ENCODE measurements at places on chromosomes 5 and 9. TPM values are rescaled to one million over a fixed set of nuclear protein-coding genes. Genes with fewer than 3 reads are reported as not detected.

DNA sequence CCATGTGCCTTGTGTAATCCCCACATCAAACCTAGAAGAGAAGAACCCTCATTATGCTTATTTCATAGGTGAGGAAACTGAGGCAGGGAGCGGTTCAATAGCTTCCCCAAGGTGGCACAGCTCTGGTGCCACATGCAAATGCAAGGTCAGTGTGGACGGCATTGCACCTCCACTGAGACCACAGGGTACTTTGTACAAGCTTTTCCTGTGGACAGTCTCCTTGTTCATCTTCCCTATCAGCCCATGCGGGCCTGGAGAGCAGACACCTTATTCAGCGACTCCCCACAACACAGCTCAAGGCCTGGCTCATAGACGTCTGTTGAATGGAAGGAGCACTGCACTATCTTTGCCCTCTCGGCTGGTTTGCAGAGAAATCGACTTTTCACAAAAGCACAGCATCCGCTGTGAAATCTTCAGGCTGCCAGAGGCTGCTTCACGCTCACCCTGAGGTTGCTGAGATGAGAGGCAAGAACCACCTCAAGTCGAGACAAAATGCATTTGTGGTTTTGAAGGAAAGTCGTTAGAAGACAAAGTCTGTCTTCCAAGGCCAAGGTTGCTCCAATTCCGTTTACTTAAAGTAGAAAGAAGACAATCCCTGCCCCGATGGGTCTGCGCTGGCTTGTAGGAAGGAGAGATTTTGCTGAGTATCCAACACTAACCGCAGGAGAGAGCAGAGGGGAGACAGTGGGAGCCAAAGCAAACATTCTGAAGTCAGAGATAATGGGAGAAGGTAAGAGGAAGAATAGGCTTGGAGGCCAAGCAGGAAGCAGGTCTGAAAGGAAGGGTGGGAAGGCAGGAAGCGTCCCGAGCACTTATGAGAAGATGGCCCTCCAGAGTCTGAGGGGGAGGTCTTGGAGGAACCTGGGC lies 34.2 kb upstream of the STRBP start:
- no peak for DNase-seq

GRCh38 chr5:37477426-37477825 lies 98.3 kb downstream of the WDR70 start:
- no peak for DNase-seq

Gene CD14
- 3.5 TPM for total RNA-seq

GRCh38 chr5:76367623-76368371 lies 35.3 kb upstream of the IQGAP2 start:
- DNase-seq: no peak

- peak; percentile 57 for DNase-seq
Measured at GRCh38 chr5:151155775-151156506, 1.6 kb downstream of the ANXA6 start.

Gene GCNT1
- 10.9 TPM for total RNA-seq

GRCh38 chr9:137225699-137226331 lies 841 bp downstream of the CYSRT1 start:
- peak; percentile 39 for DNase-seq

GRCh38 chr5:16561660-16562059 lies 55.1 kb downstream of the RETREG1 start:
- no peak for DNase-seq

DNA sequence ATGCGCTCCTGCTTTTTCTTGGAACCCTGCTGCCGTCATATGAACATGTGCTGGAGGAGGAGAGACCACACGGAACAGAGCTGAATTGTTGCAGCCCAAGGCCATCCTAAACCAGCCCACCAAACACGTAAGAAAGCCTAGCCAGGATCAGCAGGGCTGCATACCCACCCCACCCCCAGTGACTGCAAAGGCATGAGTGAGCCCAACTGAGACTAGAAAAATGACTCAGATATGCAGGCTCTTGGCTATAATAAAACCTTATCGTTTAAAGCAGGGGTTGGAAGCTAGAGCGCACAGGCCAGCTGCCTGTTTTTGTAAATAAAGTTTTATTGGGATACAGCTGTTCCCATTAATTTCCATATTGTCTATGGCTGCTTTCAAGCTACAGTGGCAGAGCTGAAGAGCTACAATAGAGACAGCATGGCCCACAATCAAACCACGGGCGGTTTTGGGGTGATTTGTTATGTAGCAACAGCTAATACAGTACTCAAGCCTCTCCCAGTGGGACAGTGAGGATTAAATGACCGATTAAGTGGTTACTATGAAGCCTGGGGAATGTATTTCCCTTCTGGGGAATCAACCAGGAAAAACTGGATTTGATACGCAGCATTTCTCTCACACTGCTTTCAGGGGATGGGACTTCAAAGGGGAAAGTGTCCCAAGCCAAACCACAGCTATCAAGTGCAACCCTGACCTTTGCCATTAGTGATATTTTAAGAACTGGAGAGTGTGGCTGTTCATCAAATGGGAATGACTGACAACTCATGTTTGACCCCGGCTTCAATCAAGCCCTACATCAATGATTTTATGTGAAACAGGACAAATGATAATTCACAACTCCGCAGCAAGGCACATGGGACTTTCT lies 6.3 kb downstream of the SHB start:
- DNase-seq: no peak

DNA sequence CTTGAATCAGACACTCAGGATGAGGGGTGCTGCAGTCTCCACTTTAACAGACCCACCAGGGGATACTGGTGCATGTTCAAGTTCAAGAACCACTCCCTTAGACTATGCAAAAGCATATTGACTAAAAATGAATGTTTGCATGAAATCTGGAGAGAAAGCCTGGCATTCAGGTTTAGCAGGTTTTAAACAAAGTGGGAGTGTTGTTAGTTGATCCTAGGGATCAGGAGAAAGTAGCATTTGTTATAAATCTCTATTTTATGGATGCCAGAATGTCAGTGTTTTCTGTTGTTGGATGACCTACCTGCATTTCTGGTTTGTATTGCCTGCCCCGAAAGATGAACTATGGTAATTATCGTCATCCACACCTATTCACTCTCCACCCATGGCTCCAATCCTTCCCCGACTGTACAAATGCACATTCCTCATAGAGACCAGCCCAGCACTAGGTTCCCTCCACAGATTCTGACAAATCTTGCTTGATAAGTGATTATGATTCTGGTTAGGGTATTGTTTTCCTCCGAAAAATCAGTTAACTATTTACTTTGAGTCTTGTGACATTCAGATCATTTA lies 17.2 kb downstream of the TMEM252 start:
- no peak for DNase-seq

Gene PCDHGA8
- total RNA-seq: 0.09 TPM

GRCh38 chr5:55903121-55903701 lies 52.1 kb downstream of the IL31RA start:
- DNase-seq: peak; percentile 72

Gene PFN3
- not detected for total RNA-seq

Gene IFNK
- total RNA-seq: not detected

Gene URM1
- total RNA-seq: 60.7 TPM

GRCh38 chr9:6673326-6674025 lies 27.9 kb upstream of the GLDC start:
- DNase-seq: no peak

DNA sequence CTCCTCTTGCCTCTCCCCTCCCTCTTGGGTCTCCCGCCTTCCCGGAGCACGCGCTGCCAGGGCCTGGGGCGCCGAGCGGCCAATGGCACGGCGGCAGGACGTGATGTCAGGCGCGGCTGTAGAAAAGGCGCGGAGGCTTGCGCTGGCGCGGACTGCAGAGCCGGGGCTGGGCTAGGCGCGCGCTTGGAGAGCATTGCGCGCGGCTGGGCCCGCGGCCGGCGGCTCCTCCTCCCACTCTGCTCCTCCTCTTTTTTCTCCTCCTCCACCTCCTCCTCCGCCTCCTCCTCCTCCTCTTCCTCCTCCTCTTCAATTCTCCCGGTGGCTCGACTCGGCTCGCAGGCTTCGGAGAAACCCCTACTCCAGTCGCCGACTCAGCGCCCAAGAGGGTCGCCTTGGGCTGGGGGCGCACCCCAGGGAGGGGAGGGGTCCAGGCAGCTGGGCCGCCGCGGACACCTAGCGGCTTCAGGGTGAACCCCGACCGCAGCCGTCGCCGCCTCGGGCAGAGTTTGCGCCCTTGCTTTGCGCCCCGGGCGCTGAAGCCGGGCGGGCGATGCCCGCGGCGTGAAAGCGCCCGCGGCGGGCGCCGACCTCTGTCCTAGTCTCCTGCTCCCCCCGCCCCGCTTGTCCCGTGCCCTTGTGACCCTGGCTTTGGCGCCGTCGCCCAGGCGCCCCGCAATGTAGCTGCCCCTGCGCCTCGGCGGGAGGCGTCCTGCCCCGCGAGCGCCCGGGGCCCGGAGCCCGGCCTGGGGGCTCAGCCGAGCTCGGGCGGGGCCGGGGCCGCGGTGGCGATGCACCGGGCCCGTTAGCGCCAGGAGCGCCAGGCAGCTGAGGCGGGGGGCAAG lies at the start of gene LHX2:
Gene LHX2 (plus strand): TSS at position 309 of the 842 bp plus-strand sequence. CDS start 581 bp downstream, outside the sequence.
- DNase-seq: peak; percentile 61

GRCh38 chr5:7578071-7578470 lies 182.1 kb downstream of the ADCY2 start:
- no peak for DNase-seq

All from activated naive CD8-positive, alpha-beta T cell treated with anti-CD3 and anti-CD28 coated beads, Interleukin-2, amount 10 ng/mL, durations not matched to agents 7 days and 5 days (primary cell).